Left renal pelvis (tissue), 4 donors: ENCODE measurements at places on chromosomes 3 and 15.

- no peak for DNase-seq
These were observed 91.0 kb downstream of the SMAD3 start for GRCh38 chr15:67156426-67156825.

DNA sequence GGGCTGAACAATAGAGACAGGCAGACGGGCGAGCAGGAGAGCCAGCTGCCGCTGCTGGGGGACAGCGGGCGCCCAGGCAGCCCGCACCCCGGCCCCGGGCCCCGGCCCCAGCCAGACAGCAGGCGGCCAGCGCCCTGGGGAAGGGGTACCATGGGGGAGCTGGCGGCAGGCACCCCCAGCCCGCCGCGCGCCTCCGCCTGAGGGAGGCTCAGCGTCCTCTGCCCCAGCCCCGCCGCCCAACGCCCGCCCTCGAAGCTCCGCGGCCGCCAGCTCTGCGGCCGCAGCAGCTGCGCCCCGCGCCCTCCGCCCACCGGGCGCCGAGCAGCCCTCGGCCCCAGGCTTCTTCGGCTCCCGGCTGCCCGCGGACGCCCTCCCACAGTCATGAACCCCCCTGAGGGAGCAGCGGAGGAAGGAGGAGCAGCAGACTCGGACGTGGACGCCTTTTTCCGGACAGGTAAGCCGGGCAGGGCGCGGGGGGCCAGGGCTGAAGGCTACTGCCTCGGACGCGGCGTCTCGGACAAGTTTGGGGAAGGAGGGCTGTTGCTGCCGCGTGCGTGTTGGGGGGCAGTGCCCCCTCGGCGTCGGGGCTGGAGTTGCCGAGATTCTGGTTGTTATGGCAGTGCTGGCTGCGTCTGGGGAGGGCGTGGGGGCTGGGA lies 41.6 kb upstream of the ROPN1 start:
- peak; percentile 24 for DNase-seq

GRCh38 chr15:66898656-66899386 lies 166.6 kb upstream of the SMAD3 start:
- DNase-seq, result no peak

DNA sequence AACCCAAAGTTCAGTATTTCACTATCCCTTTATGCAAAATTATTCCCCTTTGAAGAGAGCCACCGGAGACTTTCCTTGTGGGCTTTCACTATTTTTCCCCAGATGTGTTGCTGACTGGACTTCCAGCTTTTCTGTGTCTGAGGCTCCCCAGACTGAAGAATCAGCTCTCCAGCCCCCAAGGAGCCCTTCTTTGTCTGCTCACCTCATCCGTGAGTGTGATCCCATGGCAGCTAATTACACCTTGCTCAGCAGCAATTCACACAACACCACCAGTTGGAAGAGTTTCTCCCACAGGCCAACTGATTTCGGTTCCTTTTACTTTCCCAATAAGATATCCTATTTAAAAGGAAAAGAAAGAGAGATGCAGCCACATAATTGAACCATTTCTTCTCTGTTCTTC lies 249.5 kb upstream of the TRIM42 start:
- DNase-seq, result no peak

DNA sequence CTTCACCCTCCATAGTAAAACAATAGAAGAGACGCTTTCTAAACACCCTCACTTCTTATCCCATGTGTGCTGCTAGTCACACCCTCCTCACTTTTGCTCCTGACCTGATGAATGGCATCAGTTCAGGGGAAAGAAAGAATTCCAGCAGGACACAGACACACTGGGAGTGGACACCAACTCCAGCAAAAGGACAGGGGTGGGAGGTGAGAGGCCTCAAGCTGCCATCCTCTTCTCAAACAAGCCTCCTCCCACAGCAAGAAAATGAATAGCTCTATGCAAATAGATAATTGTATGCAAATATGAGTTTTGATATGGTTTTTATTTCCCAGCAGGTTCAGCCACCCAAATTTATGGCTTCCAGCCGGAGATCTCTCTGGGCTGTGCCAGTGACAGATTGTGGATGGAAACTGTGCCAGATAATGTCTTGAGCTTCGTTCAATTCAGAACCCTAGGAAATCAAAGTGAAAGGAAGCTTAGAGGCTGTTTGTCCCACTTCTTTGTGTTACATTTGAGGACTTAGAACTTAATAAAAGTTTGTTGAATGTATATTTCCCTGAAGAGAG lies 209.3 kb upstream of the PPP2R3A start:
- DNase-seq, result no peak

GRCh38 chr15:60508442-60508841 lies 29.5 kb upstream of the ICE2 start:
- DNase-seq, result no peak

DNA sequence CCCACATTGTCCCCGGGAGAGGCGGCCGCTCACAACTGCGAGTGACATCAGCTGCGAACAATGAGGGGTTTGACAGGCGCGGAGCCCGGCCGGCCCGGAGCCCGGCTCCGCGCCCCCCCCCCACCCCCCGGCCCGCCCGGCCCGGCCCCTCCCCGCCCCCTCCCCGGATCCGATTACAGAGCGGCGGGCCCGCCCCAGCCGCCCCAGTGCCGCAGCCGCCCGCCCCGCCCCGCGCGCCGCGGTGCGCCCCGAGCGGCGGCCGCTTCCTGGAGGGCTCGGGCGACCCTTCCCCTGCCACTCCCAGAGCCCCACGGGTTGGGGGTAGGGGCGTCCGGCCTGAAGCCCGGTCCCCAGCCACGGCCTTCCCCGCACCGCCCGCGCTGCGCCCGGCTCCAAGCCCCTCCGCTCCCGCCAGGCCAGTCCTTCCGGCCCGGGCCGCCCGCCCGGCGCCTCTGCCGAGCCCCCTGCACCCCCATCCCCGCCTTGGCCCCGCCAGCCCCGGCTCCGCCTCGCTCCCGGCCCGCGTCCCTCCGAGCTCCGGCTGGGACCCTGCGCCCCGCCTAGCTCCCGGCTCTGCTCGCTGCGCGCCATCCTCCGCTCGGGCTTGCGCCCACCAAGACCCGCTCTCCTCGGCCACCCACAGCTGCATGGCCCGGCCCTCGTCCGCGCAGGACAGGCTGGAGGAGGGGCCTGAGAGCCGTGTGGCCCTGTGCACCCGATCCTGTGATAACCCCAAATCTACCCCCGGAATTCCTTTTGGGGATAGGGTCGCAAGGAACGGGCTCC lies at the start of gene PCBP4:
Gene PCBP4, minus strand, starts transcription at position 71 of the 786 bp plus-strand sequence. CDS start 6,214 bp downstream, outside the sequence.
- no peak for DNase-seq

DNA sequence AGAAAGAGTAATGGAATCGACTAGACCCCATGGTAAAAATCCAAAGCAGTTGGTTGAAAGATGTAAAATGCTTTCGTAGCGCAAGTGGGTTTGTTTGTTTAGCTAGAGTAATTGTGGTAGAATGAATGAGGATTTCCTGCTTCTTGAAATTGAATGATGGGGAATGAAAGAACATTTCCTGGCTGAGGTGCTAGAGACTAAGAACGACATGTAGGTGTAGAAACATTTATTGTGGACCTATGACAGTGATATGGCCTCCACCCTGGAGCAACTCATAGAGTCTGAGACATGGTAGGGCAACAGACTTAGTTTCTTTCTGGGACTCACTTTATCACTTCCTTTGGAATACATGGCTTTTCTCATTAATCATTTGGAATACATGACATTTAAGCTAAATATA lies 467.6 kb upstream of the CFAP20DC start:
- DNase-seq, result no peak

DNA sequence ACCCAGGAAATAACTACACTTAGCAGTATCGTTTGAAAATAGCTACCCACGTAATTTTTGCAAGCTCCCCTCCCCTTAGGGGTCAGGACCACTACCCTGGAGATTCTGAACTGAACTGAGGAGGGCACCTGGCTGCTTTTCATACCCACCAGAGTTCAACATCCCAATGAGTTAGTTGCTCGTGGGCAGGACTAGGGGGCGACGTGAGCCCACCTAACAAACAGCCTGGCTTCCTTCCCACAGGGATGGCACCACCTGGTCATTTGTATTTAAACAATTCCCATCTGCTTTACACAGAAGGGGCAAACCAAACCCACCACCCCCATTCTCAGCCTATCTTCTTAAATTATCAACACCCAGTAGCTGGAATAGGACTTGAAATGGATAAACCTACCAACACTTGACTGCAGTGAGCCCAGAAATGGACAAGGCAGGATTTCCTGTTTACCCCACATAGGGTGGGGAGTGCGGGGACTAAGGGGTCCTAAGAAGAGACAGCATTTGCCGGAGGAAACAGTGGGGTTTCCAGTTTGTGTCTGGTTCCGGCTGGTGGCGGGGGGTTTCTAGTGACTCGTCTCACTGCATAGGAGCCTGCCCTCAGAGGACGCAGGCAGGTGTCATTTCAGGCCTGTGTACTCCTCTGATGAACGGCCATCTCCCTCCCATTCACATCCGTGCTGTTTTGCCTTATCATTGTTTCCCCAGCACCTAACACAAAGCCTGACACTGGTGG lies 11.6 kb upstream of the VGLL4 start:
- DNase-seq, result no peak

DNA sequence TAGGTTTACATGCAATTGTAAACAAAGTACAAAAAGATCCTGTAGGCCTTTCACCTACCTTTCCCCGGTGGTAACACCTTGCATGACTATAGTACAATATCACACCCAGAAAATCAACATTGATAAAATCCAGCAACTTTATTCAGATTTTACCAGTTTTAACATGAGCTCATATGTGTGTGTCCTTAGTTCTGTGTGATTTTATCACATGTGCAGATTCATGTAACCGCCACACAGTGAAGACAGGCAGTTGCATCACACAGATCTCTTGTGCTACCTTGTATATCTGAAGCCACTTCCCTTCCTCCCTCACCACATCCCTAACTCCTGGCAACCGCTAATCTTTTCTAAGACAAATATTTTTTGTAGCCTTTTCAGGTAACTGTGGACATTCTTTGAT lies 183.5 kb upstream of the C2CD4B start:
- no peak for DNase-seq

GRCh38 chr15:76058714-76059319 lies 968 bp upstream of the TMEM266 start:
- DNase-seq, result no peak

GRCh38 chr3:88469216-88469615 lies 319.5 kb downstream of the C3orf38 start:
- DNase-seq, result no peak

DNA sequence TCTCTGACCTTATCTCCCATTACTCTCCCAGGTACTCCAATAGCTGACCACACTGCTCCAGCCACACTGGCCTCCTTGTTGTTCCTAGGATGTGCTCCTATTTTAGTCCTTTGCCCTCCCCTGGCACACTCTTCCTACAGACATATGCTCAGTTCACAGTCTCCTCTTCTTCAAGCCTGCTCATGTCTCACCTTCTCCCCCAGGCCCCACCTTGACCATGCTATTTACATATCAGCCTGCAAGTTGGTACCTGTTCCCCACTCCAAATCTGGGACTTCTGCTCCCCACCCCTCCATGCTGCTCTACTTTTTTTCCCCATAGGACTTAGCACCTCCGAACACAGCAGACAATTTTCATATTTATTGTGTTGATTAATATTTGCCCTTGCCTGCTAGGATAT lies 84.9 kb upstream of the BCL6 start:
- no peak for DNase-seq

- DNase-seq, result no peak
These were observed 134.5 kb downstream of the IGF1R start for GRCh38 chr15:98782801-98783200.

- DNase-seq, result no peak
These were observed 94.2 kb downstream of the PLXNA1 start for GRCh38 chr3:127077068-127077467.

DNA sequence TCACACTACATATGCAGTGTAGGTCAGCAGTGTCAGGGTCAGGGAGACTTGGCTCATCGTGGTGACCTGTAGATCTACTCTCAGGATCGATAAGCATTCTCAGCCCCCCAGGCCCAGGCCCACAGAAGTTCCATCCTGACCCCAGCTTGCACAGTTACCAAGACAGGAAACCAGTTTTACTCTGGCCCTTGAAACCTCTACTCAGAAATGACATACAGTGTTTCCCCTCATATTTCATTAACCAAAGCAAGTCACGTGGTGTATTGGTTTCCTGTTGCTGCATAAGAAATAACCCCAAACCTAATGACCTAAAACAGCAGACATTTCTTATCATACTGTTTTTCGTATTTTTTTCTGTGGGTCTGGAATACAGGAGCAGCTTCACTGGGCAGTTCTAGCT lies 242.2 kb downstream of the SLCO3A1 start:
- DNase-seq, result no peak

GRCh38 chr3:111595232-111595631 lies at the start of gene ZBED2:
Gene ZBED2, minus strand, starts transcription at chr3:111595346. Its CDS starts 1,145 bp downstream, at chr3:111594201.
- DNase-seq, result no peak

DNA sequence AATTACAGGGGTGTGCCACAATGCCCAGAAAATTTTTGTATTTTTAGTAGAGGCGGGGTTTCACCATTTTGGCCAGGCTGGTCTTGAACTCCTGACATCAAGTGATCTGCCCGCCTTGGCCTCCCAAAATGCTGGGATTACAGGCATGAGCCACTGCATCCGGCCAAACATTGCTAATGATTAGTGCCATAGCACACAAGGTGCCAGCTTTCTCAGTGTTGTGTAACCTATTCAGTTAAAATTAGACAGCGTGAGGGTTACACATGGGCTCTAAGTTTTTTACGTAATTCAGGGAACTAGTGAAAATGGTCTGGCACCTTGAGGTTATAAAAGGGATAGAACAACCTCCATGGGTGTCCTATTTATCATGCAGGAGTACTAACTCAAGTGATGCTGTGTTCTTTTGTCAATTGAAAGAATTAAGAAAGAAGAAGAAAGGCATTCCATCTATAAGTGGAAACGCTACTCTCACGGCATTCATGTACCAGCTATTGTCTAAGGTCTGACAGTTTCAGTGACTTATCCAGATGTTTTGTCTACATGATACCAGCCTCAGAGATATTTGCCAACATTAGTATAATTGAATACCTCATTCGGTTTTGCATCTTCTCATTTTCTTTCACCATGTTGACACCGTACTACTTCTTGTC lies 84.7 kb downstream of the EOMES start:
- no peak for DNase-seq

GRCh38 chr3:8869613-8870012 lies 93.7 kb downstream of the RAD18 start:
- no peak for DNase-seq

DNA sequence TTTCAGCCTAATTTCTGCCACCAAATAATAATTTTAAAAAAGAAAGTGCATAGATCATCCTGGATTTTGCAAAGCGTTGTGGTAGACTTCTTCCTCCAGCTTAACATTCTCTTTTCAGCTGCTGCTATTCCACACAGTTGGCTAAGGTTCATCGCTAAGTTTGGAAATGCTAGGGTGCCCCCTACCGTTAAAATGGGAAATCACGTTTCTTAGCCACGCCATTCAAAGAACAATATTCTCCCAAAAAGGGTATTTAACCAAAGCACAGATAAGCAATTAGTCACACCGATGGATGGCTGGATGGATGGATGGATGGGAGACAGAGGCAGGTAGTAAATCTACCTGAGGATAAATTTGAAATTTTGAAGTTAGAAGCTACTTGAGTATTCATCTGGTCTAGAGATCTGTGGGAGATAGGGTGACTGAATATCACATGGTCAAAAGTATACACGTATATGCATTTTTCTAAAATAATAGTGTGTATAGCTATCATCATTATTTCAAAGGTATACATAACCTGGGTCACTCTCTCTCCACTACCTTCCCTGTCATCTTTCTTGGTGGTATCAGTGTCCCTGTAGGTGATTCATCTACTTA lies 67.2 kb downstream of the EFHB start:
- peak; percentile 41 for DNase-seq

GRCh38 chr3:193851941-193852674 lies 259.1 kb downstream of the OPA1 start:
- no peak for DNase-seq

- no peak for DNase-seq
These were observed at the start of gene ATP2B2 for GRCh38 chr3:10505050-10505790. Gene ATP2B2, minus strand, starts transcription at chr3:10505586. Its CDS starts 56,043 bp downstream, at chr3:10449543.

- no peak for DNase-seq
These were observed 261.0 kb downstream of the MFSD1 start for GRCh38 chr3:159062734-159063410.

- no peak for DNase-seq
These were observed 192.2 kb downstream of the MBNL1 start for GRCh38 chr3:152460936-152461335.
